Activated CD4-positive, CD25-positive, alpha-beta regulatory T cell (primary cell): ENCODE measurements at places on chromosomes 6 and 20.

- DNase-seq, result no peak
Observed at GRCh38 chr20:48658505-48658904, 169.3 kb downstream of the PREX1 start.

- DNase-seq, result peak; percentile 24
Observed at GRCh38 chr6:30260036-30260504, 46.9 kb upstream of the TRIM26 start.

- no peak for DNase-seq
Observed at GRCh38 chr6:34990971-34991560, 102.0 kb downstream of the ANKS1A start.

DNA sequence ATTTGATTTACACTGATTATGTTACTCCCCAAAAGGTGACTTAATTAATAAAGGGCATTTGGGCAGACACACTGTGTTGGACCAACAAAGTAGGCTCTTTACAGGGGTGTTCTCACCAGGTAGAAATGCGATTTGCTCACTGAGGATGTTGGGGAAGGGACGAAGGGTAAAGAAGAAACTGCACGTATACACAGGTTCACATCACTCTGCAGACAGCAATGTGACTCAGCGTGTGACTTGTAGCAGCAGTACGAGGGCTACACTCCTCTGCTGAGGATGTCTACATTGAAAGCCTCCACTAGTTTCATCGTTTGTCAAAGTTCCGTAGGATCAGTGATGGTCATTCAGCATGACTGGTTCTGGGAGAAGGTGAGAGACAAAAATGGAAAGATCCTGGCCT, 52.7 kb upstream of the TMEM181 start:
- DNase-seq, result no peak

DNA sequence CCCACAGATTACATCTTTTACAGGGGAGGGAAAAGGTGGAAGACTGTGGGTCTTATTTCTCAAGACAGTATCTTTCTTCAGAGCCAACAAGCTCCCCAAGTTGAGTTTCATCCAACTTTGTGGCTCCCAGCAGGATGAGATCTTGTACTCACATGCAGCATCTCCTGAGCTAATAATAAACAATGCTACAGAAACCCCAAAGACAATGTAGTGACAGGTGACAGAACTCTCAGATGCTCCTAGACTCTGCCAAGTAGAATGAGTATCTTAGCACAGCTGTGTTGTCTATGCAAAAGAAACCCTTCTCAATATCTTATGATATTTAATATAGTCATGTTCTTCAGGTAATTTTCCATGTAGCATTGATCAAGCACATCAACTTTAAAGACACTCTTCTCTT, 90.0 kb downstream of the TBX18 start:
- no peak for DNase-seq

- no peak for DNase-seq
Observed at GRCh38 chr6:137921823-137922222, 54.8 kb downstream of the TNFAIP3 start.

GRCh38 chr6:28135393-28135792, 6.3 kb upstream of the ZKSCAN8 start:
- DNase-seq, result no peak

DNA sequence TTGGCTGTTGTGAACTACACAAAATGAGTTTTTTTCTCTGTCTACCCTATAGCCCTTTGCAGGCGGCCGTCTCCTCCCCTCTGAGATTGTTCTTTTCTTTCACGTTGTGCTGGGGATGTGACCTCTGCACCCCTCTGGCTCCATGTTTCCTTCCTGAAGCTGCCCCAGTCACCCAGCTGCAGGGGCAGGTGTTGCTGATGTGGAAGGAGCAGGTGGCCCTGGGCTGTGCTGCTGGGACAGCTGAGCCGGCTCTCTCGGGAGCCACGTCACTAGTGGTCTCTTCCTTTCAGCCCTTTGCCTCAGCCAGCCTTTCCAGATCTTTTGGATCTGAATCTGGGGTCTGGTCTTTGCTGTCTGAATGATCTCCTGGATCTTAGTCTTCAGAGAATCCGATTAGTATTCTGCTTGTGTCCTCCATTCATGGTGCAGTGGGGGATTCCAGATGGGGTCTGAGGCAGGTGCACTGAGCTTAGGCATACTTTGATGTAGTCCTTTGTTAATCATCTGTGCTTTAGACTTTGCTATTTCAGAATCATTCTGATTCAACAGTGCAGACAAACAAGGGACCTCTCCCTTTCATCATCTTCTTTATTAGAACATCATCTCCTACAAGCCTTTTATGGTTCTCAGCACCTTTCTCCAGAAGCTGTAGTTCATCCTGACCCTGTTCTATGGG, 31.4 kb downstream of the TMEM181 start:
- no peak for DNase-seq

DNA sequence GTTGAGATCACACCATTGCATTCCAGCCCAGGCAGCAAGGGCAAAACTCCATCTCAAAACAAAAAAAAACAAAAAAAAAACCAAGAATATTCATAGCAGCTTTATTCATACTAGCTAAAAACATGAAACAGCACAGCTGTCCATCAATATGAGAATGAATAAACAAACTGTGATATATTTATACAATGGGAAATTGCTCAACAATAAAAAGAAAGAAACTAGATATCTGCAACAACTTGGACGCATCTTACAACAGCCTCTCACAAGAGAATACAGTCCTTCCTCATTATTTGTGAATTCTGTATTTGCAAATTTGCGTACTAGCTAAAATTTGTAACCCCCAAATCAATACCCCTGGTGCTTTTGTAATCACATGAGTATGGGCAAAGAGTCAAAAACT, 28.2 kb upstream of the SPAG4 start:
- DNase-seq, result no peak

GRCh38 chr20:10781526-10781925, 107.7 kb upstream of the JAG1 start:
- DNase-seq, result no peak

DNA sequence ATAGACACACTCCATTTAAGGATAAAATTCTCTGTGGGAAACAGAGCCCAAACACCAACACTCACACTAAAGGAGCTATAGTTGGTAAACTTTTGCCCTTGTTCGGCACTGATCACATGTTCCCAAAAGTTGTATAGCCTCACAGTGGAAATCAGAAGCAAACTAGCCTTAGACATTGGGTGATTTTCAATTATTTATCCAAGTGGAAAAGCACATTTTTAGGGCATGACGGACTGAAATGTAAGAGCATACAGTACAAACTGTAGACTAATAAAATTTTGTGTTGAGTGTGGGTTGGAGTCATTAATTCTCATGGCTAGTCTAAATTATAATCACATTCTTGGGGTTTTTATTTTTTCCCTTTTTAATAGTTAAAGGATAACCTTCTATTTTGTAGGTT, 202.4 kb downstream of the MOXD1 start:
- no peak for DNase-seq

DNA sequence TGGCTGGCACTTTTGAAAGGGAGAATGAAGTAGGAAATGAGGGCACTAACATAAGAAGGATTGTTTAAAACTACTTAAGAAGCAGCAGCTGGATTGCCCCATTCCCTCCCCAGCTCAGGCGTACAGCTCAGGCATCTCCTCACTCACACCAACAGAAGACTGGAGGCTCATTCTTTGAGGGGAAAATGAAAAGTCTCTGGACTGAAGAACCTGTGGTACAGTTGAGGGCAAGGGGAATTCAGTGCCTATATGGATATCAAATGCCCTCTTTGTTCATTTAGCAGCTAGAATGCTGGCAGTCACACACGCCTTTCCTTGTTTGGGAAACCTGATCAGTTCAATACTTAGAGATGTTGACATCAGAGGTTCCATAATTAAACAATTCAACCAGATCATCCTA, 502.1 kb upstream of the SOX4 start:
- DNase-seq, result no peak

GRCh38 chr6:106143665-106144064, 57.5 kb downstream of the PRDM1 start:
- DNase-seq, result no peak

DNA sequence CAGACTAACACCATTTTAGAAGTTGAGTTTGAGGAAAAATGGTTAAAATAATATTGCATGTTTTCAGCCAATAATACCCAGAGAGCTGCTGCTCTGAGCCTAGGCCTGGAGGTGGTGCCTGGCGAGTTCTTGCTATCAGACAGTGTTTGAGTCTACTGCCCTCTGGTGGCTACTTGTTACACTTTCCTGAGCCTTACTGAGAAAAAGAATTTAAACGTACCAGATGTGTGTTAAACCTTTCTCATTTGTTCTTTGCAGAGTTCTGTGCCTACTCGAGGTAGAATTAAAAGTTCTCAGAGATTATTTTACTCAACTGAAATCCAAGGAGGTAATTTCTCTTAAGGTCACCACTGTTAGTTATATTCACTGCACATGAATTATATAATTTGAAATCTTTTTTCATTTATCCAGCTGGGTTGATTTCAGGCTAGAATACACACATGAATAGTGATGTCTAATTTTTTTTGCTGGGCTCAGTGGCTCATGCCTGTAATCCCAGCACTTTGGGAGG, 38.2 kb downstream of the SHLD1 start:
- DNase-seq, result peak; percentile 64

DNA sequence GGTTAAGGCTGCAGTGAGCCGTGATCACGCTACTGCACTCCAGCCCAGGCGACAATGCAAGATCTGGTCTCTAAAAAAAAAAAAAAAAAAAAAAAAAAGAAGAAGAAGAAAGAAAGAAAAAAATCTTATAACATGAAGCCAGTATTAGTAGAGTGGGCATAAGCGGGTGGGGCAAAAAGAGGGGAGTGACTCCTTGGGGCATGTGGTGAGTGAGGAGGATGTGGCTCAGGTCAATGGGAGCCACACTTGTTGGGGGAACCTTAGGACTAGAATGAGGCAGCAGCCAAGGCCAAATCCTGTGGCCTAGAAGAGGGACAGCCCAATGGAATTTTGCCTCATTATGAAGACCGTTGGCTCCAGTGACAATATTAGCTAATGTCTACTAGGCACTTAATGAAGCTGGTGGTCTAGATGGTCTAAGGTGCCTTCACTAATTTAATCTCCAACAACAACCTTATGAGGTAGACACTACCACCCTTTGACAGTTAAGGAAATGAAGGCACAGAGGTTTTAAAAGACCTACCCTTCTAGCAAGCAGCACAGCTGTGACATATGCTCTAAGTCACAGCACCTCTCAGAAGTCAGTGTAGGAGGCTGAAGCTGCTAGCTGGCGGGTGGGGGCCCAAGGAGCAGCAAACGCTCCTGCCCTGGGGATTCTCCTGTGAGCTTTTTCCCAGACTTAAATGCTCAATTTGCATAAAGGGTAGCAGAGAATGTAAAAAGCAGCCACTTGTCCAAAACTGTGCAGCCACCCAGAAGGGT, 23.6 kb upstream of the ARMC12 start:
- no peak for DNase-seq

DNA sequence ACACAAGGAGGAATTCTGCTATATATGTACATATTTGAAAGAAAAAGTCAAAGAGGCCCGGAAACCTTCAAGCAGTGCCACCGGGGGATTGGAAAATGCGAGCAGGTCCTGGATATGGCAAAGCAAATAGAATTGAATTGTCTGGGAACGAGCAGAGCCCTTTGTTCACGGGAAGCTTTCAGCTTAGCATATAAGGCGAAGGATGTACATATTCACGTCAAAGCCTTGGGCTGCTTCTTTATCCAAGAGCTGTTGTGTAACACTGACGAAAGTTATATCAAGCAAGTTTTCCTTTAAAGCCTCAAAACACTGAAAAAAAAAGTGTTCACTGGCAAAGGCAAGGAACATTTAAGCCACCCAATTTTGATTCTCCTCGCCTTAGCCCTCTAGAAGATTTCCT, 171.0 kb downstream of the GPX5 start:
- no peak for DNase-seq

DNA sequence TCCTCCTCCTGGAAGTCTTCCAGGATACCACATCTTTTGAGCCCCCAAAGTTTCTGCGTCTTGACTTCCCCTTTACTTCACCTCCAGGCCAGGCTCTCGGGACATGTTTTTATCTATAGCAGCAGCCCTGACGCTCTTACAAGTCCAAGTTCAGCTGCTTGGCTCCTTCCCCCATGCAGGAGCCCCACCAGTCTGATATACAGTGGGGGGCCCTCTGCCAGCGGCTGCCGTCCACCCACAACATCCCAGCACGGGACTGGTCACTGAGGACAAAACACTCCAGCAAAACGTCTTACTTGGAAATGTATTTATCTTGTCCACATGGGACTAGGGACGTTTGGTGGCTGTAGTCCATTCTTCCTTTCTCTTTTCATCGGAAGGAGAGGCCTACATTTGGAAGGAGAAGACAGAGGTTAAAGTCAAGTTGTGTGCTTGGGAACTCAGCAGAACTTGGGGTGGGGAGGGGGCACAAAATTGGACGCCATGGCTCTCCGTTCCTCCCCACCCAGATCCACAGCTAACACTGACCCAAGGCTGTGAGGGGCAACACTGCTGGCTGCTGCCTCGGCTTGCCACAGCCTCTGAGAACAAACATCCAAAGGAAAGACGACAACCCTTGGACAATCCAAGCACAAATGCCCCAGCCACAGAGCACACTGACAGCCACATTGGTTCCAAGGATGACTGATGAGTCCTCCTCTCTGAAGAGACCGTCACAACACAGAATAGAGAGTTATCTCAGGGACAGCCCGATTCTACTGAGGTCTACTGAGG, 79.2 kb downstream of the PRND start:
- no peak for DNase-seq

DNA sequence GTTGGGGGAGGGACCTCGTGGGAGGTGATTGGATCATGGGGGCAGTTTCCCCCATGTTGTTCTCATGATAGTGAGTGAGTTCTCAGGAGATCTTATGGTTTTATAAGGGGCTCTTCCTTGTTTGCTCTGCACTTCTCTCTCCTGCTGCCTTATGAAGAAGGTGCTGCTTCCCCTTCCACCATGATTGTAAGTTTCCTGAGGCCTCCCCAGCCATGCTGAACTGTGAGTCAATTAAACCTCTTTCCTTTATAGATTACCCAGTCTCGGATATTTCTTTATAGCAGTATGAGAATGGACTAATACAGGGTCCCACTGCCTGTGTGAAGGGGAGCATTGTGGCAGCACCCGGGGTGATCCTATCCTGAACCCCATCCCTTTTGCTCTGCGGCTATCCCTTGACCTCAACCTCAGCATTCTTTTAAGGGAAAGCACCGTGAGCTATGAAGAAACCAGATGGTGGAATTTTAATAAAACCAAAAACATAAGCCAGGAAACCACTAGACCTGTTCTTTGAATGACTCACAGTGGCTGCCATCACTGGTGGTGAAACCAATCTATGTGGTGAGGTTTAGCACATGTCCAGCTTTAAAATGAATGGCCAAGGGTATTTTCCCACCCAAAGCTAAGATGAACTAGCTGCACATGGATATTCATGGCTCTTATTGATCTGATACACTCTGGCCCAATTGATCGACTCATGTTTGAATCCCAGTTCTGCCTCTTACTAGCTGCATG, 62.2 kb downstream of the ZDHHC14 start:
- no peak for DNase-seq

- no peak for DNase-seq
Observed at GRCh38 chr20:57257701-57258453, 8.6 kb downstream of the BMP7 start.

- no peak for DNase-seq
Observed at GRCh38 chr6:166085500-166085899, 82.2 kb downstream of the TBXT start.
